Bronchial smooth muscle cell (primary cell): ENCODE measurements at places on chromosomes 7 and 10. TPM values are rescaled to one million over a fixed set of nuclear protein-coding genes. Genes with fewer than 3 reads are reported as not detected.

Gene ASB10
- not detected in 2 replicates for total RNA-seq

Gene COL17A1
- 0.16 and 0.94 TPM in 2 replicates for total RNA-seq

Gene LDB1
- 46.8 and 66.1 TPM in 2 replicates for total RNA-seq

Gene MICU1
- total RNA-seq, result 55.1 and 65.1 TPM in 2 replicates

Gene DPYSL4
- 2.4 and 2.7 TPM in 2 replicates for total RNA-seq

Gene FGFR2
- total RNA-seq, result under 0.01 and 0.09 TPM in 2 replicates

Gene UBE2D4
- 4.7 and 12.1 TPM in 2 replicates for total RNA-seq

Gene WNT8B
- not detected in 2 replicates for total RNA-seq

Gene CUZD1
- 0.43 and 0.47 TPM in 2 replicates for total RNA-seq

Gene CCT6A
- 178 and 183 TPM in 2 replicates for total RNA-seq

Gene PRSS1
- not detected in 2 replicates for total RNA-seq

Gene RRP12
- total RNA-seq, result 8.4 and 8.7 TPM in 2 replicates

Gene MKX
- not detected in 2 replicates for total RNA-seq

Gene COL13A1
- total RNA-seq, result 9.3 and 16.9 TPM in 2 replicates

Gene SMKR1
- total RNA-seq, result not detected in 2 replicates

Gene CYP3A7
- total RNA-seq, result 0.34 and 1.1 TPM in 2 replicates
